ENCODE measurements at places on chromosomes 11 and 22. TPM values are rescaled to one million over a fixed set of nuclear protein-coding genes. Genes with fewer than 3 reads are reported as not detected.
A peak's percentile ranks its signal among the peaks of the same experiment; 100 is the strongest.

GRCh38 chr11:107683807-107684206 is 28.0 kb downstream of the SLN start:
- H3K27me3 ChIP-seq, result no peaks in the 10 kb centered on the region
- H3K27ac ChIP-seq, result no peak overlapping the region
- H3K4me3 ChIP-seq, result no peak overlapping the region
- H3K4me1 ChIP-seq, result no peaks in the 10 kb centered on the region
- no peak for DNase-seq

The P2RX6 gene
- total RNA-seq, result 0.62 TPM

- no peaks in the 10 kb centered on the region for H3K36me3 ChIP-seq
- H3K27me3 ChIP-seq, result no peaks in the 10 kb centered on the region
- no peaks in the 10 kb centered on the region for H3K4me1 ChIP-seq
- no peak overlapping the region for H3K4me3 ChIP-seq
- no peak for DNase-seq
These were observed 252.3 kb downstream of the KIRREL3 start for GRCh38 chr11:126748100-126748791.

- no peak for DNase-seq
- no peak overlapping the region for H3K4me3 ChIP-seq
- no peaks in the 10 kb centered on the region for H3K27me3 ChIP-seq
- no peak overlapping the region for H3K27ac ChIP-seq
- no peaks in the 10 kb centered on the region for H3K36me3 ChIP-seq
These were observed 37.0 kb upstream of the FTH1 start for GRCh38 chr11:62004473-62004872.

The PUS3 gene
- 6.8 TPM for total RNA-seq

GRCh38 chr11:66491315-66491935 is 11.2 kb downstream of the DPP3 start:
- no peaks in the 10 kb centered on the region for H3K27me3 ChIP-seq
- DNase-seq, result no peak
- no peak overlapping the region for H3K27ac ChIP-seq
- H3K4me1 ChIP-seq, result no peaks in the 10 kb centered on the region

The TRIM66 gene
- 5.9 TPM for total RNA-seq

GRCh38 chr11:28842716-28843115 is 734.5 kb downstream of the METTL15 start:
- DNase-seq, result no peak
- no peaks in the 10 kb centered on the region for H3K36me3 ChIP-seq
- H3K27me3 ChIP-seq, result no peaks in the 10 kb centered on the region
- H3K4me3 ChIP-seq, result no peak overlapping the region
- no peaks in the 10 kb centered on the region for H3K4me1 ChIP-seq

GRCh38 chr22:35860837-35861236 is 143.2 kb downstream of the APOL5 start:
- no peaks in the 10 kb centered on the region for H3K4me1 ChIP-seq
- no peak overlapping the region for H3K4me3 ChIP-seq
- H3K36me3 ChIP-seq, result no peaks in the 10 kb centered on the region

DNA sequence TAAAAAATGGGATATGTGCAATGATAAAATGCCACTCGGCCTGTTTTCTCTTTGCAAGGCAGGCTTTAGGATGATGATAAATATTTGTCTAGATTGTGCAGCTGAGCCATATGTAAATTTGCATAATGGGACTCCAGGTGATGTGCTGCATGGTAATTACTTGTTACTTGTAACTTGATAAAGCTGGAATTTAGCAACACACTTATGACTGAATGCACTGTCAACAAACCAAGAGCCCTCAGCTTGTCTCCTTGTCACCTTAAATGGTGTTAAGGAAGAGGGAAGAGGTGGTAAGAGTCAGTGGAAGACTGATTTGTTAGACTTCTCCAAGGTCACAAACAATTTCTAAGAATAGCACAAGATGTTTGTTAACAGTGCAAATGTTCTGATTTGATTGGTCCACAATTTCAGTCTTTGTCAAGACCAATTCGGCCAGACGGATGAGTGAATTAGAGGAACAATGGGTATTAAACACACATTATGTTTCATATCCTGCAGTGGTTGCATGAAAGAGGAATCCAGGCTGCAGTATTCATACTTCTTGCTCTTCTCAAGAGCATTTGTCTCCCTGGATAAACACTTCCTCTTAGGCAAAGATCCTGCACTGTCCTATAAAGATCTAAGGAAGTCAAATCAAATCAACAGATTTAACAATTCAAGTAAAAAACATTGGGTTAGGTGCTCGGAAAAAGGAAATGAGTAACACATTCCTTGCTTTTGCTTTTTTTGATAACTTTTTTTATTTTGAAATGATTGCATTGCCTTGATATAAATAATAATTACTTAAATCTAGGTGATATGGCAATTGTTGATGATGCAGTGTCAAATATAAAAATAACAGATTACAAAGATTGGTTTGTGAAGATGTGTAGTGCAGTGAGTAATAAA is 448.3 kb upstream of the DDI1 start:
- no peaks in the 10 kb centered on the region for H3K36me3 ChIP-seq
- no peak overlapping the region for H3K4me3 ChIP-seq
- no peak for DNase-seq
- H3K4me1 ChIP-seq, result no peaks in the 10 kb centered on the region

GRCh38 chr11:32331098-32331497 is 104.2 kb downstream of the WT1 start:
- no peak overlapping the region for H3K4me3 ChIP-seq
- H3K27me3 ChIP-seq, result no peaks in the 10 kb centered on the region
- no peaks in the 10 kb centered on the region for H3K4me1 ChIP-seq
- H3K27ac ChIP-seq, result no peak overlapping the region
- DNase-seq, result no peak
- no peaks in the 10 kb centered on the region for H3K36me3 ChIP-seq

DNA sequence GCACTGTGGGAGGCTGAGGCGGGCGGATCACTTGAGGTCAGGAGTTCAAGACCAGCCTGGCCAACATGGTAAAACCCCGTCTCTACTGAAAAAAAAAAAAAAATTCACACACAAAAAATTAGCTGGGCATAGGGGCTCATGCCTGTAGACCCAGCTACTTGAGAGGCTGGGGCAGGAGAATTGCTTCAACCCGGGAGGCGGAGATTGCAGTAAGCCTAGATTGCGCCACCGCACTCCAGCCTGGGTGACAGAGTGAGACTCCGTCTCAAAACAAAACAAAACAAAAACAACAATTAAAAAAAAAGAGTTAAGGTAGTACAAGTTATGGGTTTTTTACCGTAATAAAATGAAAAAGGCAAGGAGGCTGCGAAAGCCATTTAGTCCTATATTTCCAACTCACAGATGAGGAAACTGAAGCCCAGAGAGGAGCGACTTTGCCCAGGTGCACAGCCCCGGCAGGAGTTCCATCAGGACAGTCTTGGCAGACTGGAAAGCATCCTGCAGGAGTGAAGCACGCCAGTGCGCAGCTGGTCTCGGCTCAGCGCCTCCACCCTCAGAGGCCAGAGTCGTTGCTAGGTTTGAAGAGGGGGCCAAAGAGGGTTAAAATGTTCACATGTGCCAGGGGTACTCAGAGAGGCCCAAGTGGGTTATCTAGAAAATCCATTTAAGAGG is 3.8 kb upstream of the FADS3 start:
- H3K4me1 ChIP-seq, result peaks cover 6% of the 10 kb centered on the region
- no peaks in the 10 kb centered on the region for H3K36me3 ChIP-seq
- DNase-seq, result no peak
- no peak overlapping the region for H3K27ac ChIP-seq
- no peaks in the 10 kb centered on the region for H3K27me3 ChIP-seq
- H3K4me3 ChIP-seq, result no peak overlapping the region

The OR52H1 gene
- total RNA-seq, result not detected

The OR8A1 gene
- not detected for total RNA-seq

GRCh38 chr11:57648801-57649735 is 644 bp downstream of the YPEL4 start:
- no peak overlapping the region for H3K27ac ChIP-seq
- H3K4me1 ChIP-seq, result no peaks in the 10 kb centered on the region
- no peak for DNase-seq
- H3K36me3 ChIP-seq, result no peaks in the 10 kb centered on the region

DNA sequence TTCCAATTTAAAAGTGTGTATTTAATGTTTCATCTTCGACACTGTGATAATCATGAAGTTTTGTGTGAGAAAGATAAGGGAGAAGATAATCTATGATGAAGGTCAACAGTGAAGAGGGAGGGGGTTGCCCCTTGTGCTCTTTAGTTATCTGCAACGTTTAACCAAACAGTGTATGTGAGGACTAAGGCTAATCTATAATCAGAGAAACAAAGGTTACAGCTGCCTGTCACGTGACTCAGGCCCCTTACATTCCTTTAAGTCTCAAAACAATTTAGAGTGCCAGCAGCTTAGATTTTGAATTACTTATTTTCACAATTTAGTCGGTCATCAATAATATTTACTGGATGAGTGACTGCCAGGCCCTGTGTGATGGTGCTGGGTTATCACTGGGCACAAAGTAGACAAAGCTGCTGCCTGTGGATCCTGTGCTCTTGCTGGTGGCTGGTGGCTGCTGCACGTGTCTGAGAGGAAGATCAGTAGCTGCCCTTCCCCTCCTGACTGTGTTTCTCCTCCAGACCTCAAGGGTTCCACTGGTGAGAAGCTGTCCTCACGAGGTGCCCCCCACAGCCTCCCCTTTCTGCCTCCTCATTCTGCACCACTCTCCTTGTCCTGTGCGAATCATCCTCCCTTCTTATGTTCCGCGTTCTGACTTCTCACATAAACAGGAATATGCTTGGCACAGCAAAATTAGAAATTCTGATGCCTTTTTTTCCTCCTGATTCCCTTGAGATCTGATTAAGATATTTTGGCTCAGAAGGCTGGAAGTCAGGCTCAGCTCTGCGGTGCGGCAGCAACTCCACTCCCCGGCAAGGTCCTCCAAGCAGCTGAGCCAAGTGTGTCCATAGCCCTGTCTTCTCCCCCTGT is 331.1 kb upstream of the B3GAT1 start:
- no peak overlapping the region for H3K27ac ChIP-seq
- H3K27me3 ChIP-seq, result no peaks in the 10 kb centered on the region
- H3K36me3 ChIP-seq, result no peaks in the 10 kb centered on the region

DNA sequence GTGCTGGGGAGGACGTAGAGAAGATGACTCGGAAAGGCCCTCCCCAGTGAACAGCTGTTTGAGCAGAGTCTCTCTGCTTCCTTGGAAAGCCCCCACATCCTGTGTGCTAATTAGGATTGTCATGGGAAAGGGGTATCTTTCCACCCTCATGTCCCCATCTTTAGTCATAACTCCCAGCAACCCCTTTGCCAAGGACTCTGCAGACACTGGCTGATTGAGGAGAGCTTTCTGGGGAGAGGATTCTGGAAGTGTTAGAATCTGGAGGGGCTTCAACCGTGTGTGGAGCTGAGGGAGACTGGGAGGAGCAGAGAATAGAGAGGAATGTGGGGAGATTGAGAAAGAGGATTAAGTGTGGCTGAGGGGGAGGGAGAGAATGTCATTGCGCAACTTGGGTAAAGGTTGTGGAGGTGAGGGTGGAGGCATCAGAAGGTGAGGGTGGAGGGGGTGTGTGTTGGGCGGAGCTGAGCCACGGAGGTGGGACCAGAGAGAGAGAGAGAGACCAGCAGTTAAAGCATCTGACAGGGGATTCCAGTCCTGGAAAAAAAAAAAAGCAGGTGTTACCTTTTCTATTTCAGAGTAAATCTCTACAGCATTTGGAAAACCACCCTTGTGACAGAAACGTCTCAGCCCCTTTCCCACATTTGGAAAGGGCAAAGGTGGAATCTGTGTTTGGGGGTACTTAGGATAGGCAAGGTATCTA is 2.2 kb downstream of the DTX4 start:
- H3K36me3 ChIP-seq, result no peaks in the 10 kb centered on the region
- peak overlapping the region; percentile 61 for H3K4me3 ChIP-seq
- peak; percentile 92 for DNase-seq
- H3K27ac ChIP-seq, result peak overlapping the region; percentile 91

The ABCC8 gene
- 2.1 TPM for total RNA-seq

DNA sequence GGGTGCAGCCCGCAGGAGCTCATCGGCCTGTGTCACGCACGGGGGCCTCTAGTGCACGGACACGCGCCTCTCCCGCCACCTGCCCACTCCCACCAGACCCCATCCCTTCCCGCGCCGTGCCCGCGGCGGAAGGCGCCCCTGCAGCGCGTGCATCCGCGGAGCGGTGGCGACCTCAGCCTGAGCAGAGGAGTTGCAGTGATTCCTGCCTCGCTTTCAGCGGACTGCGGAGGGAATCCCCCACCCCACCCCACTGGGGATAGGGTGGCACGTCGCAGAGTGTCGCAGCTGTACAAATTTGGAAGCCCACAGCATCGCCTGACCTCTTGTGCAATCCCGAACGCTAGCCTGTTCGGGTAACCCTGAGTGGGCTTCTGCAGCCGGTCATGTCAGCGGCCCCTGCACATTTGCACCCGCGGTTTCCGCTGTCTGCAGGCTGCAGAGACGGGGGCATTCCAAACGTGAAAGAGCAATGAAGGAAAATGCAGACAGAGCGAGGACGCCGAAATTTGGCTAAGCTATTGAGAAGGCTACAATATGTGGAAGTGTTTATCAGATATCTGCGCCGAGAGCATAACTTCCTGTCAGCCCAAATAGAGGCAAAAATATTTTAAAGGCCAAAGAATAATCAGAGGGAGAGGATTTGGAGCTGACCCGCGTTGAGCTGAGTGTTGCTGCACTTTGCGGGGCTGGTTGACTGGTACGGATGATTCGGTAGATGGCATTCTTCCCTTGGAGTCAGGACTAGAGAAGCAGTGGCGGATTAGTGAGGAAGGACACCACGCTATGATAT is 617 bp upstream of the ARHGAP20 start:
- peaks cover 16% of the 10 kb centered on the region for H3K27me3 ChIP-seq
- peak; percentile 29 for DNase-seq
- peak overlapping the region; percentile 58 for H3K4me3 ChIP-seq
- no peak overlapping the region for H3K27ac ChIP-seq
- no peaks in the 10 kb centered on the region for H3K36me3 ChIP-seq

The APOA4 gene
- total RNA-seq, result not detected

The CASP1 gene
- total RNA-seq, result 68.7 TPM

Data from colonic mucosa (tissue), 4 donors.